Activated CD8-positive, alpha-beta memory T cell treated with anti-CD3 and anti-CD28 coated beads for 4 hours (primary cell): ENCODE measurements at places on chromosomes 7 and 10.

- DNase-seq = no peak
Measured at GRCh38 chr7:129439963-129440625, 5.9 kb downstream of the STRIP2 start.

GRCh38 chr10:86191166-86191565 lies 175.4 kb downstream of the GRID1 start:
- DNase-seq = no peak

- DNase-seq = no peak
Measured at GRCh38 chr10:79933961-79934360, 14.9 kb downstream of the SFTPD start.

DNA sequence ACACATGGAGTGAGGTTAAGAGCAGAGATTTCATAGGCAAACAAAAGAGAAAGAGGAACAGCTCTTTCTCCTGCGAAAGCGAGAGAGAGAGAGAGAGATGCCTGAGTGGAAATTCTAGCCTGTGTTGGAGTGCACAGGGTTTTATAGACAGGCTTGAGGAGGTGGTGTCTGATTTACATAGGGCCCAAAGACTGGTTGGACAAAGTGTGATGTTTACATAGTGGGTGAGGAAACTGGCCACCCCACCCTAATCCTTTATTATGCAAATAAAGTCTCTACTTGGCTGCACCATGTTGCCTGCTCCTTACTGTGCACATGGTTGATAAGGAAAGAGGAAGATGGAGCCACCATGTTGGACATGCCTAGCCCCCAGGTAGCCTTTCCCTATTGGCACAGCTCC lies 967.8 kb upstream of the SORCS1 start:
- no peak for DNase-seq

DNA sequence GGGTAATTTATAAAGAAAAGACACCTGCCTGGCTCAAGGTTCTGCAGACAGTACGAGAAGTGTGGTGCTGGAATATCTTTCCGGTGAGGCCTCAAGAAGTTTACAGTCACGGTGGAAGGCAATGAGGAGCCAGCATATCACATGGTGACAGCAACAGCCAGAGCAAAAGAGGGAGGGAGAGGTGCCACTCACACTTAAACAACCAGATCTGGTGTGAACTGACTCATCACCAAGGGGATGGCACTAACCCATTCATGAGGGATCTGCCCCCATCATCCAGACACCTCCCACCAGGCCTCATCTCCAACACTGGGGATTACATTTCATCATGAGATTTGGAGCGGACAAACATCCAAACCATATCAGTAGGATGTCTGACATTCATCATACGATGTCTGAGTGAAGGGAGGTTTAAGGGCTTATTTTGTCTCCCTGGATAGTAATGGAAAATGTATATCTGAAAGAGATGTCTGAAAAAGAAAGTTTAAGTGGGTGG lies 23.5 kb upstream of the KBTBD2 start:
- no peak for DNase-seq

DNA sequence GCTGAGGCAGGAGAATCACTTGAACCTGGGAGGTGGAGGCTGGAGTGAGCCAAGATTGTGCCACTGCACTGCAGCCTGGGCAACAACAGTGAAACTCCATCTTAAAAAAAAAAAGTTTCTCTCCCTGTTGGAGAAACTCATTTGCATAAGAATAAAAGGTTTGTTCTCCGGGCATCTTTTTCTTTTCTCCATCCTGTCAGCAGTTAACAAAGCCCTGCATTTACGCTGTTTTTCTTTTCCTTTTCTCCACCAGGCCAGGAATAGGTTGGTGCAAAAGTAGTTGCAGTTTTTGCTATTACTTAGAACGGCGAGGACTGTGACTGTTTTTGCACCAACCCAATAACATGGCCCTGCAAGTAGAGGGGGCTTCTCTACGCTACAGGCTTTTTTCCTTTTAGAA lies 9.5 kb upstream of the URGCP start:
- DNase-seq = no peak

- DNase-seq = no peak
Measured at GRCh38 chr7:127525866-127526480, 59.4 kb downstream of the GCC1 start.

DNA sequence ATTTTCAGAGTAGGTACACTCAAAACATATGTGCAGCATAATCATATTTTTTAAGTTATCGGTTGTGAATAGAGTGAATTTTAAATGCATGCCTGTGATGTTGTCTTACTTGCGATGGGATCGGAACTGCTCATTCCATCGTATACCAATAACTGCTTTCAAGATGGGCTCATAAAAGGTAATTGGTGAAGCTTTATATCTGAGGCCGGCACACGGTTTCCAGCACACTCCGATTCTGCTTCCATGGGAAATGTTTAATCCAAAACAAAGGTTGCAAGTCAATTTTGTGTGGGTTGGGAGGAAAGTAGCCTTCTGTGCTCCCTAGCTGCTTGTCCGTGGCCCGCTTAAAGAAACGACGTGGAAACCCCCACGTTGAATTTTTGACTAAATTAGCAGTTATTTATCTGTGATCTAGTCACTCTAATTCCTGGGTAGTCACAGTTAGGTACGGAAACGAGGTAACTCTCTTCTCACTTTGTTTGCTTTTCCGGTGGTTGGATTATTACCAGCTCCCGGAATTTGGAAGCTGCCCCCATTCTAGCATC lies 10.1 kb upstream of the CELF2 start:
- DNase-seq = no peak

- no peak for DNase-seq
Measured at GRCh38 chr10:21501091-21501490, 24.4 kb downstream of the SKIDA1 start.

DNA sequence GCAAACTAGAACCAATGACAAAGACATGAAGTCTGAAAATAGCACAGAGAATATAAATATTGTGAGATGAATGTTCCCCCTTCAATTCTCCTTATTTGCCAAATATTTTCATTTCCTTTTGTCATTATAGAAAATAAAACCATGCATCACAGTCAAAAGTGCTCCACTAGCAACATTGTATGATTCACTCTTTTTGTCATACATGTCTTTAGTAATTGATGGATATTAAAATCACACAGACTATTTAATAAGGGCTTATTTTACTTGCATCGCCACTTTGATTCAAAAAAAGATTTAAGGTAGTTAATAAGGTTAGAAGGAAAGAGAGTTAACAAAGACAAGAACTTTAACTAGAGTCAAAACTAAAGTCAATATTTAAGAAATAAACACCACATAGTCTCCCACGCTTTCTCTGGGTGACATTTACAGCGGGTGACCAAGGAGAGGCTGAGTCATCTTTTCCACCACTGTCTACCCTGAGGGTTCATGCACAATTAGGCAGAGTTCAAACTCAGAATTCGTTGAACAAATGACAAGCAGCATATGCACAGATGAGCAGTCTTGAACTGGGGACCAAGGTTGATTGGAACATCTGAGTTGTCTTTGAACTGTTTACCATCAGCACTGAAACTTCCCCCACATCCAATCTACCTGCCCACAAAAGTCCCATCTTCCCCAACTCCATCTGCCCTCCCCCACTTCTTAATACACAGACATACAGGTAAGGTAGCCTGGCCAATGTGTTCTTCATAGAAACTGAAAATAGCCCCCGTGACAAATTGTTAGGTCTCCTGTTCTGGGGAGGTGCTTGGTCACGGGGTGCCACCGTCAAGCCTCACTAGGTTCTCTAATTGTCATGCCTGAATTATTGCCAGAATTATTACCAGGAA lies 42.5 kb downstream of the C7orf25 start:
- no peak for DNase-seq

- peak; percentile 95 for DNase-seq
Measured at GRCh38 chr10:50624413-50624865, 683 bp upstream of the SGMS1 start.

GRCh38 chr10:75408911-75409885 lies 7.6 kb upstream of the ZNF503 start:
- no peak for DNase-seq

GRCh38 chr7:150977382-150978125 lies 567 bp downstream of the KCNH2 start:
- DNase-seq = no peak

DNA sequence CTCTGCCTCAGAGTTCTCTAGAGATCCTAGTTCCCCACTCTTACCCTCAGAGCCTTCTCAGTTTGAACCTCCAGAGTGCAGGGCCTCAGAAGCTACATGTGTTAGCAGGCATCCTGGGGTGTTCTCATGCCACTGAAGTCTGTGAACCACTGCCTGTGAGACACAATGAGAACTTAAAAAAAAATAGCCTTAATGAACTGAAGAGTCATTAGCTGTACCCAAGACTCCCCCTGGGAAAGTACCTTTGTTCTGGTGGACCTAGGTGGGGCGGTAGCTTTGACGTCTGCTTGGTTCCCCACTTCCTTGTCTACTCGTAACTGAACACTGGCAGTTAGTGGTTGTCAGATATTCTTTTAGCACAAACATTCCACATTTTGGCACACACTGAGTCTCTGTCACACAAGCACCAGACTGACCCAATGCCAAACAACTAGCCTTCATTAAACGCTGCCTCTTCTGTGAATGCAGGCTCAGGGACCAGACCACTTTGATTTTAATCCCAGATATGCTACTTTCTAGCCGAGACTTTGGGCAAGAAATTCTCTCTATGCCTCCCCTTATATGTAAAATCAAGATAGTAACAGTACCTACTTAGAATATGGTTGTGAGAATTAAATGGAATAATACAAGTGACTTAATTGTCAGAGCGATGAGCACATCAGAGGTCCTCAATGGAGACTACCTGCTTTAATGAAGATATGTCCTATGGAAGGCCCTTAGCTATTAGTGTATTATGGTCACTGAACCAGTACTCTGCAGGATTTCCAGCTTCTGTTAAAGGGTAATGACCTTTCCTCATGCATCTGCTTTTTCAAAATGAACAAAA lies 75.3 kb upstream of the CC2D2B start:
- DNase-seq = no peak

GRCh38 chr10:115974816-115975430 lies 298.1 kb downstream of the GFRA1 start:
- no peak for DNase-seq

- DNase-seq = no peak
Measured at GRCh38 chr7:15507171-15507570, 54.6 kb downstream of the AGMO start.

DNA sequence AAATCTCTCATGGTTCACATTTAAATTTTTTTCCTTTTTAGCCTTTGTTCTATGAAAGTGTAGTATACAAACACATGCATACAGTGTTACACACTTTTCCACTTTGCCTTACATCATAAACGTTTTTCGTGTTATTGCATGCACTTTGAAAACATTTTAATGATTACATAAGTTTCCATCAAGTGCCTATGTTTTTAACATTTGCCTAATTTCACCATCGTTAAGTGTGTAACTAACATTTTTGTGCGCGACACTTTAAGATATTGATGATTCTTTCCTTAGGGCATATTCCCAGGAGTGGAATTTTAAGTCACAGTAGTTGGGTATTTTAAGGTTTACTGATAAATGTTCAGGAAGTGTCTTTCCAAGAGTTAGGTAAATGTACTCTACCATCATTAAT lies 1.5 kb upstream of the FRAT2 start:
- no peak for DNase-seq

DNA sequence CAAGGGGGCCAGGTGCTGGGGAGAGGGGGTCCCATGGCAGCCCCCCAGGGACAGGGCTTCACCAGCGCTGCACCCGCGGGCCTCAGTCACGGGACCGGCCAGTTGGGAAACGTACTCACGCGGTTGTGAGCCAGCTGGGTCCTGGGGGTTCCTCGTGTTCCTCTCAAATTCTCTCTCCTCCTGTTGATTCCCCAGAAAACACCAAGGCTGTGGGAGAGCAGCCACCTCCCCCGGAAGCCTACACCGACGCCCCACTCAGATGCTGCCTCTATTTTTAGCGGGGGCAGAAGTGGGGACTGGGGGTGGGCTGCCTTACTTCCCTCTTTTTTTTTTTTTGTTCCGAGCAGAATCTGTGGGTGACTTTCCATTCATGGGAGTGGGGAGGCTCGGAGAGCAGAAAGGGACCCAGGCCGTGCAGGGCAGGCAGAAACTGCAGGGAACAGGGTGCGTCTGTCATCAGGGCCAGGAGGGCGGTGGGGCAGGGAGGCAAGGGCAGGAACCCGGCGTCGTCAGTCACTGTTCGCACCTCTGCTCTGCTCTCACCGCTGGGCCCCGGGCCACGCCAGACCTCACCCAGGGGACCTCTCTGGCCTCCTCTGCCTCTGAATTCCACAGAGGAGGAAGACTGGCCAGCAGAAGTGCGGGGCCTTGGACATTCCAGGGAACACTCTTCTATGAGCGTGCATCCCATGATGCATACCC lies 63.1 kb downstream of the CARD11 start:
- DNase-seq = no peak

GRCh38 chr7:124856299-124856888 lies 73.2 kb downstream of the POT1 start:
- DNase-seq = no peak

GRCh38 chr10:95260397-95260881 lies 30.4 kb downstream of the PDLIM1 start:
- DNase-seq = no peak

DNA sequence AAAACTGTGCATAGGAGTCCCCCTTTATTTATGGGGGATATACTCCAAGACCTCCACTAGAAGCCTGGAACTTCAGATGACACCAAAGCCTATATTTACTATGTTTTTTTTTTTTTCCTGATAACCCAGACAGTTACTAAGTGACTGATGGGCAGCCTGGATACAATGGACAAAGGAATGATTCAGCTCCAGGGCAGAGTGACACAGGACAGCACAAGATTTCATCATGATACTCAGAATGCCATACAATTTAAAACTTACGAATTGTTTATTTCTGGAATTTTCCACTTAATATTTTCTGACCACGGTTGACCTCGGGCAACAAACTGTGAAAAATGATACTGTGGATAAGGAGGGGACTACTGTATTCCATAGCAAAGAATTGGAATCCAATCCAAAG lies 843.6 kb downstream of the PCDH15 start:
- DNase-seq = no peak

GRCh38 chr7:93861325-93861949 lies 29.1 kb downstream of the TFPI2 start:
- DNase-seq = no peak

- DNase-seq = no peak
Measured at GRCh38 chr10:78952686-78953085, 116.1 kb upstream of the ZMIZ1 start.

- no peak for DNase-seq
Measured at GRCh38 chr7:44287488-44288380, 37.7 kb downstream of the CAMK2B start.

GRCh38 chr7:47327346-47327697 lies 254.6 kb downstream of the TNS3 start:
- no peak for DNase-seq

GRCh38 chr10:118595598-118596425 lies at the start of gene PRLHR:
Gene PRLHR, minus strand, starts transcription at chr10:118595648. Its CDS starts 404 bp downstream, at chr10:118595244.
- DNase-seq = no peak

- DNase-seq = no peak
Measured at GRCh38 chr7:39948375-39948955, 1.6 kb upstream of the CDK13 start.

- DNase-seq = no peak
Measured at GRCh38 chr7:1364068-1364905, 95.0 kb downstream of the MICALL2 start.

- no peak for DNase-seq
Measured at GRCh38 chr7:44595934-44596635, 10.3 kb upstream of the OGDH start.

- no peak for DNase-seq
Measured at GRCh38 chr7:2123360-2123759, 109.4 kb downstream of the MAD1L1 start.

DNA sequence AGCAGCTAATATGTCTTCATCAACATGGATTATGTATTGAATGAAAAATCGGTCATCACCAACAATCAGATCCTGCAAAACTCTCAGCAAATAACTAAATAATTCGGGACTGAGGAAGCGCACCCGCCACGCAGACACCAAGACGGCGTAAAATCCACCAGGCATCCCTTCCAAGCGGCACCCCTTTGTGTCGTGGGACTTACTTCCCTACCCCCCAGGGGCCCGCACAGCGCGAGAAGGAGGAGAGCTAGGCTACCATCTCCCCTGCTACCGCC lies 721 bp downstream of the ARL3 start:
- peak; percentile 33 for DNase-seq
